ENCODE measurements at places on chromosomes 5 and 9.

GRCh38 chr5:126544087-126544740 lies 50.8 kb downstream of the ALDH7A1 start:
- no peak for DNase-seq

DNA sequence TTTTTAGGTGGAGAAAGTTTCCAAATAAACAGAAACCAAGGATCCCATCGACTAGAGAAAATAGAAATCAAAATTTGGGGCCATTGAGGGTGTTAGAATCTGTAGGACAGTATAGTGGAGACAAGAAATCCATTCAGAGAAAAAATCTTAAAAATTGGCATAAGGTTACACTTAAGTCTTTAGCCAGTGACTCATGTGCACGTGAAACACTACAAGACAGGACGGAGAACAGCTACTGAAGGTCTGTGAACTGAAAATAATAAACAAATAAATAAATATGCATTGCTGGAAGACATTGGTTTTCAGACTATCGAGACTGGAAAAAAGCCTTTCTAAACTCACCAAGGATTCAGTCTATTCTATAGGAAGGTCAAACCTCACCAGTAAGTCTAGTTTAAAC lies 1955.5 kb downstream of the MAT2B start:
- no peak for DNase-seq

DNA sequence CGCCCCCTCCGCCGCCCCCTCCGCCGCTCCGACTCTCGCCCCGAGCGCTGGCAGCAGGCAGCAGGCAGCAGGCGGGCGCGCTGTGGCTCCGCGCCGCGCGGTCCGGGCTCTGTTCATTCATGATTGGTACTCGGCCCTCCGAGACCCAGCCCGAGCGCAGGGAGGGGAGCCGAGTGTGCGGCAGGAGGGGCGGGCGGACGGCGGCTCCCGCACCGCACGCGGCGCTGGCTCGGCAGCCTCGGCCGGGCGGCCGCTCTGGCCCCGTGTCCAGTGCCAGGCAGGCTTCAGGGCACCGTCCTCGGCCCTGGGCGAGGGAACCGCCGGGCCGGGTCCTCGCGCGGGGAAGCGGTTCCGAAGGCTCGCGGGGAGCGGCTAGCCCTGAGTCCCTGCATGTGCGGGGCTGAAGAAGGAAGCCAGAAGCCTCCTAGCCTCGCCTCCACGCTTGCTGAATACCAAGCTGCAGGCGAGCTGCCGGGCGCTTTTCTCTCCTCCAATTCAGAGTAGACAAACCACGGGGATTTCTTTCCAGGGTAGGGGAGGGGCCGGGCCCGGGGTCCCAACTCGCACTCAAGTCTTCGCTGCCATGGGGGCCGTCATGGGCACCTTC lies at the start of gene KCNIP1:
Gene KCNIP1, plus strand, starts transcription at position 31 of the 607 bp plus-strand sequence.
- no peak for DNase-seq

- DNase-seq = no peak
Observed at GRCh38 chr9:111632695-111633388, 1.7 kb downstream of the DNAJC25 start.

GRCh38 chr5:139746691-139747582 lies 48.7 kb upstream of the PSD2 start:
- DNase-seq = peak; percentile 53

- DNase-seq = no peak
Observed at GRCh38 chr9:81902626-81903025, 25.6 kb upstream of the SPATA31D4 start.

- no peak for DNase-seq
Observed at GRCh38 chr9:22840641-22841040, 394.0 kb downstream of the DMRTA1 start.

DNA sequence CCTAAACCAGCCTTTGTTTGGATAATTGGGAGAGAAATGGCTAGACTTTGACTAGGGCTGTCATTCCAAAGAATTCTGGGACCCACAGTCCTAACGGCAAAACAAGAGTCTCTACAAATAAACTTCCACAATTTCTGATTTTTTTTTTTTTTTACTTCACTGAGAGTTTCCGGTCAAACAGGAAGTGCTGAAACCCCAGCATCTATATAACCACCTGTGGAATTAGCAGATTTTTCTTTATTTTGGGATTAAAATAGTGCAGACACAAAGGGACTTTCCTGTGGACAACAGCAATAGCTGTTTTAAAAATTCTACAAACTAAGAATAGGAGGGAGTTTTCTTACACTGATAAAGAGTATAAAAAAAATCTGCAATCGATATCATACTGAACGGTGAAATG lies 157.4 kb downstream of the ARSB start:
- DNase-seq = no peak

GRCh38 chr5:147084702-147085101 lies 150.1 kb upstream of the STK32A start:
- no peak for DNase-seq

GRCh38 chr9:128242828-128243214 lies 33.0 kb downstream of the GOLGA2 start:
- DNase-seq = no peak

GRCh38 chr9:125989090-125989501 lies 241.9 kb downstream of the PBX3 start:
- no peak for DNase-seq

- DNase-seq = no peak
Observed at GRCh38 chr5:56123531-56124243, 109.4 kb downstream of the ANKRD55 start.

DNA sequence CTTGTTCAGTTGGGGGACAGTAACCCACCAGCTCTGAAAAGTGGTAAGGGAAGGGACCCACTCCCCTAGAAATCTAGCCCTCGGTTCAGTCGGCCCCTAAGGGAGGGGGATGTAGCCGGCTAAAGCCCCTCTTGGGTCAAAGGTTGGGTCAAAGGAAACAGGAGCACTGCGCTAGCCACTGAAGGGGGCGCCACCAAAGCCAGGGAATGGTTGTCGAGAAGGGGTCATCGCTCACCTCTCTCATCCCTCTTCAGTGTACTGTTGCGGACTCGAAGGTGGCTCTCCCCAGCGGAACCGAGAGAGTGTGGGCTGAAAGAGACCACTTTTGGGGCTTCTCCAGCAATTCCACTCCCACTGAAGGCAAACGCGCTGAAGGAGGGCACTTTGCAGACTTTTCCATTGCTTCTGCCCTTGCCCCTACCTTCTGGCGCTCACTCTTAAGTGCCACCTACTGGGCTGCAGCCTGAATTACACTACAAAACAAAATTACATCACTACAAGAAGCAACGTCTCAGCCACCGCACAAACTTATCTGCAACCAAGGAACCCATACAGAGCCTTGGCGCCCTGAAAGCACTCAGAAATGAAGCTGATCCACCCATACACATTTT lies 396.9 kb downstream of the PDE4D start:
- no peak for DNase-seq

GRCh38 chr9:135221576-135221950 lies 134.1 kb downstream of the OLFM1 start:
- DNase-seq = no peak

GRCh38 chr5:179238628-179238970 lies 106.7 kb downstream of the ADAMTS2 start:
- no peak for DNase-seq
